Activated naive CD4-positive, alpha-beta T cell treated with anti-CD3 and anti-CD28 coated beads, Interleukin-2, amount 10 ng/mL, durations not matched to agents 5 hours and 36 hours (primary cell): ENCODE measurements at places on chromosomes 16 and 17. TPM values are rescaled to one million over a fixed set of nuclear protein-coding genes. Genes with fewer than 3 reads are reported as not detected.

DPEP2 gene
- total RNA-seq = 12.9 TPM

ATAD5 gene
- 21.2 TPM for total RNA-seq

GGT6 gene
- total RNA-seq = not detected

MT3 gene
- total RNA-seq = 4.8 TPM

DLX3 gene
- total RNA-seq = not detected

PPL gene
- not detected for total RNA-seq

AOC2 gene
- 1.1 TPM for total RNA-seq

AOC3 gene
- 0.12 TPM for total RNA-seq

TOX3 gene
- not detected for total RNA-seq

RRAD gene
- 0.38 TPM for total RNA-seq

FAM20A gene
- not detected for total RNA-seq

CCL1 gene
- total RNA-seq = not detected

CEP95 gene
- total RNA-seq = 49.3 TPM

PER1 gene
- 42.4 TPM for total RNA-seq

CACNA1G gene
- total RNA-seq = not detected

CCL16 gene
- not detected for total RNA-seq

HSD17B2 gene
- not detected for total RNA-seq

CDRT15L2 gene
- not detected for total RNA-seq

KRT23 gene
- total RNA-seq = not detected

MPO gene
- not detected for total RNA-seq
